Nucleus accumbens (tissue), 56 donors: ENCODE measurements at places on chromosomes 5 and 9.

- no peak for DNase-seq
These were observed 3.9 kb downstream of the CSNK1G3 start for GRCh38 chr5:123515904-123516303.

- no peak for DNase-seq
These were observed 290.5 kb downstream of the ANXA1 start for GRCh38 chr9:73441890-73442818.

GRCh38 chr9:127142291-127142690 is 19.9 kb upstream of the ANGPTL2 start:
- DNase-seq, result no peak

GRCh38 chr5:135738564-135738875 is 95.9 kb upstream of the SLC25A48 start:
- no peak for DNase-seq

DNA sequence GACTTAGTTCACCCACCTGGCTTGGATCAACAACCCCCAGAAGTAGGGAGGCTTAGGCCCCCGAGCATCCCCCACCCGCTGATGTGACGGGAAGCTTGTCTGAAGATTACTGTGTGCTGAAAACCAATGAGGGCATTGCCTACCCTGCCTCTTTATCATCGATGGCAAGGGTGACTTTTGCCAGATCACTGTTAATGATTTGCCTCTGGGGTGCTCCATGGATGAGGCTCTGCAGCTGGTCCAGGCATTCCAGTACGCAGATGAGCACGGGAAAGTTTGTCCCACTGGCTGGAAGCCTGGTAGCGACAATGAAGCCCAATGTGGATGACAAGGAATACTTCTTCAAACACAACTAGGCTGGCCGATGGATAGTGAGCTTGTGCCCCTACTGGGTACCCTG is 22.0 kb downstream of the RUFY1 start:
- no peak for DNase-seq

GRCh38 chr9:73050887-73051550 is 98.2 kb upstream of the ALDH1A1 start:
- DNase-seq, result no peak

- DNase-seq, result no peak
These were observed 101.6 kb upstream of the PCA3 start for GRCh38 chr9:76662476-76663281.

DNA sequence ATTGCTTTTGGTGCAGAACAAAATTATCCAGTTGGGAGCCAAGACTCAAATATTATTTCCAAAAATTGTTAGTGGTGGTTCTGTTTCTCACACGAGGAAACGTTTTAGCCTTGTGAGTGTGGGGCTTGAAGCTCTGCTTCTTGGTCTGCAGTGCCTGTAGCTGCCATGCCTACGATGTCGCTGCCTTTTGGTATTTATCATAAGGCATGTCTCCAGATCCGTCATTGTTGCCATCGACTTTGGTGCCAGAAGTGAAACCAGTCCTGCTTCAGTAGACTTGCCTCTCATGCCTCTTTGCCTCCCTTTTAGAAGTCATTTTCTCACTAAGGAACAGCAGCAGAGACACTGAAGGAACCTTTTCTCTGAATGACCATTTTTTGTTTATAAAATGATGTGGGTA is 29.7 kb upstream of the CATSPER3 start:
- DNase-seq, result no peak

GRCh38 chr5:30765227-30765626 is 428.3 kb upstream of the CDH6 start:
- DNase-seq, result no peak

- DNase-seq, result no peak
These were observed 12.3 kb downstream of the LMAN2 start for GRCh38 chr5:177339107-177339638.

DNA sequence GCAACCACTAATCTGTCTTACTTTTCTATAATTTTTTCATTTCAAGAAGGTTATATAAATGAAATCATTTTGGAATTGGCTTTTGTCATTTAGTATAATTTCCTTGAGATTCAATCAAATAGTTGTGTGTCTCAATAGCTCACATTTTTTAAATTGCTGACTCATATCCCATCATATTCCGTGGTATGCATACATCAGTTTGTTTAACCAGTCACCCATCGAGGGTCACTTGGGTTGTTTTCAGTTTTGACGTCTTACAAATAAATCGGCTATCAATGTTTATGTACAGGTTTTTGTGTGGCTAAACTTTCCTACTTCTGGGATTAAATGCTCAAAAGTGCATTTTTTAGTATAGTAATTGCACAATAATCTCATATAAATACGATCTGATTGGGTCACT is 185.5 kb downstream of the TAF11L14 start:
- DNase-seq, result no peak

DNA sequence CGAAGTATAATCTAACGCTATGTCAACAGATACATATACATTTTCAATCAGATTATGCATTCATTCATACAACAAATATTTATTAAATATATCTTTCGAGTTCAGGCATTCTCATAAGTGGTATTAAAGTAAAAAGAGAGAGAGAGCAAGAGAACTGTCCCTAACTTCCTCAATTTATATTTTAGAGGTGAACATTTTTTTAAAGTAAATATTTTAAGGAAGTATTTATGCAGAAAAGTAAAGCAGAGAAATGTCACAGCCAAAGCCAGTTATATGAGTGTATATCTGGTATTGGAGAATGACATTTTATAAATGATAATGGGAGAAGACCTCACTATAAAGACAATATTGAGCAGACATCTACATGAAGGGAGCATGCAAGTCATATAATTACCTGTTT is 667.3 kb upstream of the CDH9 start:
- no peak for DNase-seq

- no peak for DNase-seq
These were observed 9.6 kb downstream of the TRIP13 start for GRCh38 chr5:902129-902916.

GRCh38 chr5:6201631-6202030 is 176.7 kb downstream of the MED10 start:
- DNase-seq, result no peak

DNA sequence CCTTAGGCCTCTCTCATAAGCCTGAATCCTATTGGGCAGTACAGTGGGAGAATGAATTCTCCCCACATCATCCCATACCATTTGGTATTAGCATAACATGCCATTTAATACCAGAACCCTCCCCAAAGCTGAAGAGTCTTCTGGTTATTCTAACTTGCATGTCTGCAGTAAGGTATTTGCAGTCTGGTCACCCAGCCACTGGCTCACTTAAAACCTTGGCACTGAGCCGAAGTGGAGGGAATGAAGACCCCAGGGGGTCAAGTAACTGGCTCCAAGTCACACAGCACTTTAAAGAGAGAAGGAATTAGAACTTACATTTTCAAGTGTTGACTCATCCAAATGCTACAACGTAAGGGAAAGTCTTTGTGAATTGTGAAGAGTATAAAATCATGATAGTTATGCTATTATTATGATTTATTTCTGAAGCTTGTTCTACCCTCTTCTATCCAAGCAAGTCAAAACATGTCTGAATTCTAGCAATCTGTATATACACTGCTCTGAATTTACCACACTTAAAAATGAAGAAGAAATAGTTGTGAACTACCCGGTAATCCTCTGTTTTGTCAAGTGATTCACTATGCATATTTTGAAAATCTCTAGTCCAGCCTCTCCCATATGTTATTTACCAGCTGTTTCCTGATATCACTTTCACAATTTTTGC is 28.5 kb downstream of the GLRA1 start:
- DNase-seq, result no peak

DNA sequence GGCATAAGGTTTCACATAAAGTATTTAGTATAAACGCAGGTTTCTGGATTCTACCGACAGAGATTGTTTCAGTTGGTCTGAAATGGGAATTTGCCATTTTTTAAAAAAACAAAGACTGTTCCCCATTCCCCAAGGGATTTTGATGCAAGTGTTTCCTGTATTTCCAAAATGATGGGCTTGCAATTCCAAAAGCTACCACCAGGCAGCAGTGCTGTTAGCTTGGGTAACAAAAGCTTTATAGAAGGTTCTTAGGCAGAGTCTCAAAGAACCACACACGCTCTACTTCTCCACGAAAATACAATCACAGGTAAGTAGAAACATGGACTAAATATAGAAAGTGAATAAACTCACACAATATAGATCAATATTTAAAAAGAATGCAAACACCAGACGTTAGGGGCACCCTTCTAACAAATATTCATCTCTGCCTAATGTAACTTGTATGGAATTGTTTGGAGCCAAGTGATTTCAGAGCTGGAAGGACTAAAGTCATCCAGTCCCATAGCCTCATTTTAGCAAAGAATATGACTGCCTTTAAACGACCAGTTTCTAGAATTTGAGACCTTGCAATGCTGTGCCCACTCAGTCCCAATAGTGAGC is 154.3 kb downstream of the SPOCK1 start:
- peak; percentile 6 for DNase-seq

DNA sequence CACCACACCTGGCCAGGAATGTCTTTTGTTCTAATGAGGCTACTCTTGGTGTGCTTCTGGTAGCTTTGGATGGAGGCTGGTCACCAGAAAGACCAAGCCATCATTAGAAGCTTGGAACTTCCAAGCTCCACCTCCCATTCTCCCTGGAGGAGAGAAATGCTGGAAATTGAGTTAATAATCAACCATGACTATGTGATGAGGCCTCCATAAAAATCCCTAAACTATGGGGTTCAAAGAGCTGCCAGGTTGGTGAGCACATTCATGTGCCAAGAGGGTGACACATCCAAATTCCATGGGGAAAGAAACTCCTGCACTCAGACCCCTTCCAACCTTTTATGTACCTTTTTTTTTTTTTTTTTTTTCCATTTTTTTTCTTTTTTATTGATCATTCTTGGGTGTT is 105.5 kb upstream of the SPATA31C2 start:
- no peak for DNase-seq

DNA sequence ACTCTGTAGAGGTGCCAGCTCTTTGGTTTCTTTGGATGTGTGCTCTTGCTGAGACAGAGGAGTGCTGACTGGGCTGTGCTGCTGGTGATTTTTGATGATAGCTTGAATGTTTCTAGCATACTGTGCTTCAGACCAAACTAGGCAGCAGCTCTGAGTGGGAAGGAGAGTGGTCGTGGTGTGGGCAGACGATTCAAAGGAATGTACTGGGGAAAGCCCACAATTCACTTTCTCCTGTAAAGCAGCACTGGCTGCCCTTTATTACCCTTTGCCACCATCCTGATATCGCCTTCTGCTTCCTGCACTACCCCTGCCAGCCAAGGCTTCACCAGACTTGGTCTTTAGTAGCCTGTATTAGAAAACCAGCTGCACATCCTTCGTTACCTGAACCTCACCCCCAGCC is 45.3 kb downstream of the PRRC2B start:
- no peak for DNase-seq

DNA sequence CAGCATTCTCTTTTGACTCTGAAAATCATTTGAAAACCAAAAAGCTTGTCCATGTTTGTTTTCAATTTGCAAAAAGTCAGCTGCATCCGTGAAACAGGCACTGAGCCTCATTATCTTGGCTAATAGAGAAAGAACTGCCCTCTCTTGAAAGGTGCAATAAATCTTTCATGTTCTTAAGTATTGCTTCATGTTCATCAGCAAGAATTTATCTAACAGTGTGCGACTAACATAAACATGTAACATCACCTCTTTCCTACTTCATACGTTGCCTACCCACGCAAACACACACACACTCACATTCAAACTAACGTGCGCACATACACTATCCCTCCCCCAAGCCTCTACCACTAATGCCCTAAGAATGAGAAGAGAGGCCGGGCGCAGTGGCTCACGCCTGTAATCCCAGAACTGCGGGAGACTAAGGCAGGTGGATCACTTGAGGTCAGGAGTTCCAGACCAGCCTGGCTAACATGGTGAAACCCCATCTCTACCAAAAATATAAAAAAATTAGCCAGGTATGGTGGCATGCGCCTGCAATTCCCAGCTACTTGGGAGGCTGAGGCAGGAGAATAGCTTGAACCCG is 629.7 kb upstream of the ZNF608 start:
- DNase-seq, result no peak

DNA sequence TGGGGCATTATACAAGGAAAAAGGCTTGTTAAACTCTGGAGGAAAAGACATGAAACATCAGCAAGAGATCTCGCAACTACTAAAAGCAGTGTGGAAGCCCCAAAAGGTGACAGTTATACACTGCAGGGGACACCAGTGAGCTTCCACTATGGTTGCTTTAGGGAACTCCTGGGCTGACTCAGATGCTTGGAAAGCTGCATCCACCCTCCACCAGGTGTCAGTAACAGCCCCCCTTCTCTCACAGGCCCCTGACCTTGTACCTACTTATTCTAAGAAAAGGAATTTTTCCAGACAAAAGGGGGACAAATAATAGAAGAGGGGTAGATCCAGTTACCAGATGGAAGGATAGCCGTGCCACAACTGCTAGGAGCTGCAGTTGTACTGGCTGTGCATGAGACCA is 154.4 kb upstream of the COX7C start:
- DNase-seq, result no peak

DNA sequence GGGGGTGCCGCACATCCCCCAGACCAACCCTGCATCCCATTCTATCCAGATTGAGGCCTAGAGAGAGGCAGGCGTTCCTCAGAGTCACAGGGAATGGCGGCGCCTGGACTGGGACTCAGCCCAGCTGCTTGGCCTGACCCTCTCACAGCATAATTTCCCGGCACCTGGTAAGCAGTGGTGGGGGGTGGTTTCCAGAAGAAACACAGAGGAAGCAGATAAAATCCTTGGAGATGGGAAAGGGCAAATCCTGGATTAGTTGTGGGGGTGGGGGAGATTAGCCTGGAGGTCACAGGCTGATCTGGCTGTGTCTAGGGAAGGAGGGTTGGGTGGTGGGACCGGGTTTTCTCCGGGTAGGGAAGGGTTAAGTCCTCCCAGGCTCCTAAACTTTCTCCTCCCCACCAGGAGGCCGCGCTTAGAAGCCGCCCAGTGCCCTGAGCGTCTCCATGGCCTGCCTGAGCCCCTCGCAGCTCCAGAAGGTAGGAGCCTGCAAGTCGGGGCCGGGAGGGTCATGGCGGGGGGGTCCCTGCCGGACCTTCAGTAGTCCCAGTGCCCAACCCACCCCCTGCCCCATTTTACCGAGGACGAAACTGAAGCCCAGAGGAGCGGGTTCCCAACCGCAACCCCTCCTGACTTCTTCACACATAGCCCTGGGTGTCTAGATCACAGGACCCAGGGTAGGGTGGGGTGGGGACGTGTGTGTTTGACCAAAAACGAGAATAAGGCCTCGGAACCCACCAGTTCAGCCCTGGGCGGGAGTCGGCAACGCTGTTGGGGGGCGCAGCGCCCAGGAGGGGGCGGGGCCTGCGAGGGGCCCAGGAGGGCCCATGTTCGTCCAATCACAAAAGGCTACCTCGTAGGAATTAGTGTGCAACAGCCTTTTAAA is 1.3 kb downstream of the PHYHD1 start:
- peak; percentile 20 for DNase-seq

- DNase-seq, result no peak
These were observed 20.1 kb upstream of the CXCL14 start for GRCh38 chr5:135598691-135599395.

DNA sequence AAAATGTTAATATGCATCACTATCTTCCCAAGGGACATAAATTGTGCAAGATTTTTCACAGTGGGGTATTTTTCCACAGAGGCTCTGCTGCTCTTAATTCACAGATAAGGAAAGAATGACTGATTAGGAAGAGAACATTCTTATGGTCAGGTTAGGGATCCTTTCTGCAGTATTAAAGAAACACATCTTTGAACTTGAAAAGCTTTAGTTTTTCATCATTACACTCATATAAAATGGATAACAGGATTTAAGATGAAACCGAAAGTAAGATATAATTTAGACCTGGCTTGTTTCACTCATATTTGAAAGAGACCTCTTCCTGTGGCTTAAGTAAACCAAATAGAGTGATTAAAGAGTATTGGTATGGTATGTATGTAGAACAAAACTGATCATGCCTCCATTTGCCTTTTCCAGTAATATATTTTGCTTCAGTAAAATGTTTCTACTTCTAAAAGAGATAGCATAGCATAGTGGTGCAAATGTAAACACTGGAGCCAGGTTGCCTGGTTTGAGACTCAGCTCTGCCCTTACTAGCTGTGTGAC is 160.0 kb downstream of the PRR16 start:
- no peak for DNase-seq
